ENCODE measurements at places on chromosomes 11 and 22.
A peak's percentile ranks its signal among the peaks of the same experiment; 100 is the strongest.

- DNase-seq = no peak
These were observed 87.7 kb downstream of the CHST1 start for GRCh38 chr11:45577752-45578151.

GRCh38 chr11:109885006-109885405 is 208.2 kb upstream of the ZC3H12C start:
- no peak for DNase-seq

DNA sequence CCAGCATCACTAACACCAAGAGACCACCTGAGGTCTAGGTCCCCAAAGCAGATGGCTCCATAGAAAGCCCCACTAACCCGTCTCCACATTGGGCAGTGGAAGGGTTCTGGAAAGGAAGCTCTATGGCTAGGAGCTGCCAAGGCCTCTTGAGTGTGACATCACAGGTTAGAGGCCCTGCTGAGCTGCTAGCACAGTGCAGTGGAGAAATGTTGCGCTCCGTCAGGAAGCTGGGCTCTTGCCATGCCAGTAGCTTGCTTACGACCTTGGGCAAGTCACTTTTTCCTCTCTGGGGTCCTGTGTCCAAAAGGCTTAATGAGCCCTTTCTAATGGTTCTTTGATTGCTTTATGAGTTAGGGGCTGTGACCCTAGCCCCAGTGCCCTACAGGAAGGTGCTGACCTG is 10.6 kb downstream of the PIK3IP1 start:
- DNase-seq = no peak

- DNase-seq = no peak
These were observed 78.4 kb downstream of the HSD17B12 start for GRCh38 chr11:43758927-43759326.

DNA sequence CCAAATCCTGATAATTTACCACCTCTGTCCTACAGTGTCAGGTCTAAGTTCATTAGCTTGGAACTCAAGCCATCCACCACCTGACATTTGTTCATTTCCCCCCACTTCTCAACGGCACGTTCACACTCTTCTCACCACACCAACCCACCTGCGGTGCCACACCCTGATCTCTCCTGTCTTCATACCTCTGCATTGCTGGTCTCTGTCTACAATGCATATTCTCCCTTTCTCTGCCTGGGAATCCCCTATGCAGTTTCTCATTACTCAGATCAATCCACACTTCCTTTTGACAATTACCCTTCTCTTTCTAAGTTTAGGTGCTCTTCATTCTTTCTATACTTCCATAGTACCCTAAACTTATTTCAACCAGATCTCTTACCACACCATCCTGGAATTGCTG is 20.4 kb upstream of the EMSY start:
- DNase-seq = no peak

- no peak for DNase-seq
These were observed 4.2 kb upstream of the LRRC32 start for GRCh38 chr11:76674517-76675400.

DNA sequence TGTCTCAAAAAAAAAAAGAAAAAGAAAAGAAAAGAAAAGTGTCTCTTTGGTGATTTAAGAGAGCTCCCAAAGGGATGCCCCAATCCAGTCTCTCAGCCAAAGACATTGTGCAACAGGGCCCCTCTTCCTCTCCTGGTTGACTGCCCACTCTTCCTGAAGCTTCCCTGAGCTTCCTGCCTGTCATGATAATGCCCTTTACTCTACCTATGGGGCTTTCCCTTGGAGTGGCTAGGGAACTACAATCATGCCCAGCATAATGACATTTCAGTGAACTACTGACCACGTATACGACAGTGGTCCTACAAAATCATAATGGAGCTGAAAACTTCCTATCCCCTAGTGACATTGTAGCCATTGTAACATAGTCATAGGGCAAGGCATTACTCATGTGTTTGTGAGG is 118.0 kb downstream of the RASSF10 start:
- no peak for DNase-seq

DNA sequence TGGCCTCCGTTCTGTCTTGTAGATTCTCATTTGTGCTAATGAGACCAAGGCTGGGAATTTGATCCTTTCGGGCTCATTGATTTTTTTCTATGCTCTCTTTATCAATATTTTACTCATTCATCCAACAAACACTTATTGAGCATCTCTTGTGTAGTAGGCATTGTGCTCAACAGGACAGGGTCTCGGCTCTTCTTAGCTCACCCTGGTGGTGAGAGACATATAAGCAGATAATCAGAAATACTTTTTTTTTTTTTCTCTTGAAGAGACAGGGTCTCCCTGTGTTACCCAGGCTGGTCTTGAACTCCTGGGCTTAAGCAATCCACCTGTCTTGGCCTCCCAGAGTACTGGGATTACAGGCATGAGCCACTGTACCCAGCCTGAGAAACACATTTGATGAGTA is 48.0 kb upstream of the SLC5A1 start:
- no peak for DNase-seq

GRCh38 chr11:18749681-18750319 is 23.8 kb upstream of the IGSF22 start:
- DNase-seq = no peak

GRCh38 chr11:76462317-76462716 is 17.5 kb downstream of the EMSY start:
- DNase-seq = no peak

DNA sequence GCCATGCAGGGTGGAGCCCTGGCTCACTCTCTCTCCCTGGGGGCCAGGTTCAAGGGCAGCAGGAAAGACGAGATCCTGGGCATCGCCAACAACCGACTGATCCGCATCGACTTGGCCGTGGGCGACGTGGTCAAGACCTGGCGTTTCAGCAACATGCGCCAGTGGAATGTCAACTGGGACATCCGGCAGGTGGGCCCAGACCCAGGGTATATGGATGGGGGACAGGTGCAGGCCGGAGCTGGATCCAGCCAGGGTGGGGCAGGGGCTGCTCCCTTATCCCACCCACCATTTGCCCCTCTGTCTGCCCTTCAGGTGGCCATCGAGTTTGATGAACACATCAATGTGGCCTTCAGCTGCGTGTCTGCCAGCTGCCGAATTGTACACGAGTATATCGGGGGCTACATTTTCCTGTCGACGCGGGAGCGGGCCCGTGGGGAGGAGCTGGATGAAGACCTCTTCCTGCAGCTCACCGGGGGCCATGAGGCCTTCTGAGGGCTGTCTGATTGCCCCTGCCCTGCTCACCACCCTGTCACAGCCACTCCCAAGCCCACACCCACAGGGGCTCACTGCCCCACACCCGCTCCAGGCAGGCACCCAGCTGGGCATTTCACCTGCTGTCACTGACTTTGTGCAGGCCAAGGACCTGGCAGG is 2.9 kb downstream of the TRPT1 start:
- DNase-seq = no peak

GRCh38 chr11:17544181-17544622 is at the start of gene USH1C:
Gene USH1C (minus strand): TSS chr11:17544416. CDS start chr11:17544307, 109 bp downstream.
- DNase-seq = no peak

DNA sequence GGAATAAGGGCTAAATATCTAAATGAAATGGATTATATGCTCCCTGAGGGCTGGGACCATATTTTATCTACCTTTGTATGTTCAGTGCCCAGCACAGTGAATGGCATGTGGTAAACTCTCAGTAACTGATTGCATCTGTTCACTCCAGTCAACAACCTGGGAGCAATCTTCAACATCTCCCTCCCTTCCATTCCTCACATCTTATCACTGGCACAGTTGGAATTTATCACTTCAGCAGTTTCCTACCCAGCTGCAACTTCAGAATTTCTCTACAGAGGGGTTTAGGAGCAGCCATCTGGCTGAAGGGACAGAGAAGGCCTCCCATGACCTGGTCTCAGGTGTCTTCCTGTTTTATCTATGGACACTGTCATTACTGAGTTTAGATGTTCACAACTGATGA is 9.8 kb upstream of the SIK2 start:
- DNase-seq = no peak

DNA sequence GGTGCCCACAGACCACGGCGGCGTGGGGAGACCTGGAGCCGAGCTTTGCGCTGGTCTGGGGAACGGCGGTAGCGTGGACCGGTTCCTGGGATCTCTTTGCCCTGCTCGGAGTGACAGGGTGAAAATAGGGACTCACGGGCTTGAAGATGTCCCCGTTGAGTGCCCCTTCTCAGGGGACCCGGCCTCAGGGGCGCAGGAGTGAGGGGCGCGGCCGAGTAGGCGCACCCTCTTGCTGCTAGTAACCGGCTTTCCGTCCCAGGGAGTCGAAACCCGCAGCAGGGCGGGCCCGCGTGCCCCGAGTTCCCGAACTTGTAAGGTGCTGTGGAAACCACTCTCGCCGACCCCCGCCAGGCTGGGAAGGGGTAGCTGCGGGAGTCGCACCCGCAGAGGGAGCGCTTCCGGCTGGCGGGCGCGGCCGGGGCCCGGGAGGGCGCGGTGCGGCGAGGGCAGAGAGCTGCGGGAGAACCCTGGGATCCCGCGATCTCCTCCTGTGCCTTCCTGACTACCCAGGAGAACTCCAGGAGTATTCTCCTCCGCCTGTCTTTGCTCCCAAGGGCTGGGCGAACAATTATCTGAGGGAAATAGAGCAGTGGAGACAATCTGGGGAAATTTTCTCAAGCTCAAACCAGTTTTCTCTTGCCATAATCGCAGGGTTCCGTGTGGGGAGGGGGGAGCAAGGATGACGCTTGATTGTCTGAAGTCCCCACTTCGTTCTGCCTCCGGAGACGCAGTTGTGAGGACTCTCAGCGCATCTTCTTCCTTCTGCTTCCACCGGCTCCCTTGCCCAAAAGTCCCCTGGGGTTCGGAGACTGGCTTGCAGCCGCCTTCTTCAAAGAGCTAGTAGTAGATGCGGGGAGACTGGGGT is 666 bp downstream of the NELL1 start:
- no peak for DNase-seq

GRCh38 chr11:11137339-11137738 is 215.7 kb downstream of the CSNK2A3 start:
- no peak for DNase-seq

DNA sequence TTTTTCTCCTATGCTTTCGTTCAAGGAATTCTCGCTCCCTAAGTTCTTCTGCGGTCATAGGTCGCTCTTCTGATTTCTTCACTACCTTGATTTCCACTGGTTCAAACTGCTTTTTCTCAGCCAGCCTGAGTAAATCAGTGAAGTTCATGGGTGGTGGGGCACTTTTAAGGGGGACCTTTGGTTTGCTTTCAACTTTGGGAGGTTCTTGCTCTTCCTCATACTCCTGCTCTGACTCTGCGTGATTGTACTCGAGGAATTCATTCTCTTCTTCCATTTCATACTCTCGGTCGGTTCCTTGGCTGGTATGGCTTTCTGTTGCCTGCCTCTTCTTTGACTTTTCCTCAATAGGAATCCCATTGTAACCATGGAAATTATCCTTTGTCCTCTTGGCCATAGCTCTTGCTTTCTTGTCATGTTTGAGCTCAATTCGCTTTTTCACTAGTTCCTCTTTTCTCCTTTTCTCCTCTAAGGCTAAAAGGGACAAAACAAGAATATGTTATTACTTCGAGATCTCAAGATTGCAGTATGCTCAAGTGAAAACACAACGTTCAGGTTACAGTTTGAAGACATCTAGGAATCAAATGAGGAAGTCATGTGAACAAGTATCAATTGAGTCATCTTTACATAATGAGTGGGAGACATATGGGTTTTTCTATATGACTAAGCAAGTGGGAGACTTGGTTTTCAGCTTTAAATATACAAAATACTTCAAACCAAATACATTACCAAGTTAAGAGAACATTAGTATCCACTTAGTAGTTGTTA is 16.2 kb downstream of the MISFA start:
- DNase-seq = no peak

GRCh38 chr11:124446916-124447315 is 1.4 kb upstream of the OR8B8 start:
- DNase-seq = no peak

DNA sequence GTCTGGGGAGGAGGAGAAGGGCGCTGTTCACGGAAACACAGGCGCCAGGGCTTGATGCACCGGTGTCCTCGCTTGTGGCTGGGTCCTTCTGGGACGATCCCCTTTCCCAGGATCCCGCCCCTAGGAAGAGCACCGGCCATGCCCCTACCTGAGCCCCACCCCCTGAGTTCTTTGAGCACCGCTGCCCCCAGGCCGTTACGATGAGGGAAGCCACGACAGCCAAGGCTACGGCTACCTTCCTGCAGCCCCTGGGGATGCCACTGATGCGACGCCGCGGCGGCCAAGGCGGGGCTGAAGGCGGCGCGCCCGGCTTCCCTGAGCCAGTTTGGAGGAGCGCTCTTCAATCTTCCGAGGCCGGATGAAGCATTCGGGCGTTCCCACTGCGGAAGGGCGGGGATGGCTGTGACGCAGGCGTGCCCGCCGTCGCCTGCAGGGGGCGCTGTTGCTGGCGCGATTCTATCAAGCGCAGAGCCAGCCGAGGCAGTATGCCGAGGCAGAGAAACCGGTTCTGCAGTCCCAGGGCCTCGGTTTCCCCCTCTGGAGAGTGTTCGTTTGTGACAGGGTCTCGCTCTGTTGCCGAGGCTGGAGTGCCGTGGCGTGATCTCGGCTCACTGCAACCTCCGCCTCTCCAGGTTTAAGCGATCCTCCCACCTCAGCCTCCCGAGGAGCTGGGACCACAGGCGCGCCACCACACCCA is 9.7 kb upstream of the NEFH start:
- peak; percentile 63 for DNase-seq

DNA sequence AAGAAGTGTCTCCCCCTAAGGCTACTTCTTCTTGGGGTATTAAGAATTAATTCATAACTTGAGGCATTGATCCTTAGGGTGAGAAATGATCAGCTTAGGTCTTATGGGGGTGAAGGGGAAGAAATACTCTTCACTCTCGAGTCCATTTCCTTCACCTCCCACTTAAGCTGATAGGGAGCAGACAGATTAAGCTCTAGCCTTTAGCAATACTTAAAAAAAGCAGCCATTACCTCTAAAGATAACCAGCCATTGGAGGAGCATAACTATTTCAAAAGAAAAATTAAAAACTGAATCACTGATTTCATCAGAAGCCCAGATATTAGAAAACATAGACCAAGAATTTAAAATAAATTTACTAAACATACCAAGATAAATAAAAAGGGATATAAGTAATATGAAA is 60.5 kb downstream of the ENTHD1 start:
- DNase-seq = no peak

- DNase-seq = no peak
These were observed 2.4 kb downstream of the GRK3 start for GRCh38 chr22:25566898-25567235.

- no peak for DNase-seq
These were observed 2.0 kb upstream of the KCNJ1 start for GRCh38 chr11:128868841-128869671.

GRCh38 chr22:37354670-37355069 is 72.4 kb downstream of the CYTH4 start:
- DNase-seq = no peak

- no peak for DNase-seq
These were observed 137.6 kb downstream of the TEAD1 start for GRCh38 chr11:12811861-12812260.

DNA sequence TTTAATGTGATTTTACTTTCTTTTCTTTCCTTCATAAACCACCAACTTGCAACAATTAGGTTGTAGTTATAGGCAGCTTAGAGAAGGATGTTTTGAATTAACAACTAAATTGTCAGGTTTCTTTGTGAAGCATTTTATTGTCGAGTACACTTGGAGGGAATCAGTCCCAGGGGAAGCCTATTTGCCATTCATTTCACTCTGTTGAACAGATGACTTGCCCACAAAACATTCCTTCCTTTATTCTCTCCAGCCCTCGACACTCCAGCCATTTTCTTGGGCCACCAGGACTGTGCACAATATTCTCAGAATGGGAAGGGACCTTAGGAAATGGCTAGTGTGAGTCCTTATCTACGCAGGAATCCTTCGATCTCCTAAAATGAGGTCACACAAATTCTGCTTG is 620.6 kb downstream of the SOX6 start:
- no peak for DNase-seq

Measured in activated CD4-positive, alpha-beta T cell treated with anti-CD3 and anti-CD28 coated beads for 4 hours (primary cell).